Natural killer cell treated with Interleukin-12 subunit alpha and Interleukin-12 subunit beta and Interleukin-15 and Interleukin-18, amount 100 ng/mL, for 72 hours (primary cell): ENCODE measurements at places on chromosomes 12 and 14.

GRCh38 chr12:44709166-44709565, 166.9 kb downstream of the NELL2 start:
- DNase-seq, result no peak

- DNase-seq, result no peak
Observed at GRCh38 chr12:107779077-107779831, 4.8 kb downstream of the ASCL4 start.

DNA sequence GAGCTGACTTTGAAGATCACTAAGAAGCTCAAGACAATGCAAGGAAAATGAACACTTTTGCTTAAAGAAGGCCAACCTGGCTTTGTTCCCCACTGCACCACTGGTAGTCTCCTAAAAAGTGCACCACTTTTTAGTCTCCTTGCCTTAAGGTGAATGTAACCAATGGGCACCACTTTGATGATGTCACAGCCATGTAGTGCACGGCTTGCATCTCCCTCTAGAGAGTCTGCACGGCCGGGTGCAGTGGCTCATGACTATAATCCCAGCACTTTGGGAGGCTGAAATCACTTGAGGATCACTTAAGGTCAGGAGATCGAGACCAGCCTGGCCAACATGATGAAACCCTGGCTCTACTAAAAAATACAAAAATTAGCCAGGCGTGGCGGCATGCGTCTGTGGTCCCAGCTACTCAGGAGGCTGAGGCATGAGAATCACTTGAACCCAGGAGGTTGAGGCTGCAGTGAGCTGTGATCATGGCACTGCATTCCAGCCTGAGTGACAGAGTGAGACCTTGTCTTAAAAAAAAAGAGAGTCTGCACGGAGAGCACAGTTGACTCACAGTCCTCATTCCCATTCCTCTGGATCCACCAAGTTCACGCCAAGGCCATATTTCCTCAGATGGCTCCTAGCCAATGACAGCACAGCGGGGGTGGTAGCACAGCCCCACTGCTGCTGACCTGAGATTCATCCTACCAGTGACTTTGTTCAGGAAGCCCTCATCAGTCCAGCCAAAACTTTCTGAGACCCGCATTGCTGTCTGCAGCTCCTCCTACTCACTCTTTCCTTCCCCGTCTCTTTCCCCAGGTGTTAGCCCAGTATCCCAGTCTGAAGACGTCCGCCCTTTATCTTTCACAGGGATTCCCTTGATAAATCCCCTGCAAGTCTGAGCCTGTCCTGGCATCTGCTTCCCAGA, 16.5 kb upstream of the IFT81 start:
- DNase-seq, result no peak

GRCh38 chr14:69605738-69606137, 5.7 kb upstream of the SUSD6 start:
- no peak for DNase-seq

DNA sequence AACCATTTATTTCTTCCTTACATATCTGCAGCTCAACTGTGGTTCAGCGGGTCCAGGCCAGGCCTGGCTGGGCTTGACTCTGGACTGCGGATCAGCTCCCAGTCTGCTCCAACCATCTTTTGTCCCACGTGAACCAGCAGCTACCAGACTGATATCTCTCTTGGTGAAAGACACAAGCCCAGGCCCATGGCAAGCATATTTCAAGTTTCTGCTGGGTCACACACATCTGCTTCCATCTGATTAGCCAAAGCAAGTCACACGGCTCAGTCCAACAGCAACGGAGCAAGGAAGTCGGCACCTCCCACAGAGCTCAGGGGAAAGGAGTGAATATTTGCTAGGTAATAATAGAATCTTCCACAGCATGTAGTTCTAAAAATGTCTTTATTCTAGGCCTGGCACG, 24.7 kb upstream of the MARK3 start:
- no peak for DNase-seq

- DNase-seq, result no peak
Observed at GRCh38 chr14:19800282-19801117, 3.1 kb upstream of the OR4N2 start.

DNA sequence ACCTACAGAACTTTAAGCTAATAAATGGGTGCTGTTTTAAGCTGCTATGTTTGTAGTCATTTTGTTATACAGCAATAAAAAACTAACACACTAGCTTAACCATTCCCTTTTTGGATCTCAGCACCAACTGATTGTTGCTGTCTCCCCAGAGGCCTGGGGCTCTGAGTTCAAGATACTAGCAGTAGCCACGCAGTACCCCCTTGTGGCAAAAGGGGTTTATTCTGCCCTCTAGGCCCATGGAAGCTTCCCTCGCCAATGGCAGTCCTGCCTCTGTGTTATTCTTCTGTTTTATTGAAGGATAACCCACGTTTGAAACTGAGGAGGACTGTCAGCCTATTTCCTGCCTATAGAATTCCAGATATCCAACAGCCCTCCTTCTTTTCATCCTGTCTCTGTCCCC, 455.3 kb upstream of the ATP2B1 start:
- no peak for DNase-seq

- no peak for DNase-seq
Observed at GRCh38 chr14:66833816-66834215, 325.9 kb downstream of the GPHN start.

- DNase-seq, result no peak
Observed at GRCh38 chr14:51929166-51929565, 60.2 kb upstream of the RTRAF start.

- no peak for DNase-seq
Observed at GRCh38 chr12:77019920-77020319, 45.4 kb downstream of the E2F7 start.

- DNase-seq, result no peak
Observed at GRCh38 chr12:89163918-89164317, 188.4 kb downstream of the DUSP6 start.

GRCh38 chr12:95516757-95517156, 34.5 kb downstream of the USP44 start:
- DNase-seq, result no peak

- DNase-seq, result no peak
Observed at GRCh38 chr12:22994316-22994675, 369.3 kb downstream of the ETNK1 start.

- peak; percentile 65 for DNase-seq
Observed at GRCh38 chr12:56581418-56582145, 48.5 kb downstream of the BAZ2A start.

- no peak for DNase-seq
Observed at GRCh38 chr12:106646472-106646871, 63.7 kb downstream of the RFX4 start.

DNA sequence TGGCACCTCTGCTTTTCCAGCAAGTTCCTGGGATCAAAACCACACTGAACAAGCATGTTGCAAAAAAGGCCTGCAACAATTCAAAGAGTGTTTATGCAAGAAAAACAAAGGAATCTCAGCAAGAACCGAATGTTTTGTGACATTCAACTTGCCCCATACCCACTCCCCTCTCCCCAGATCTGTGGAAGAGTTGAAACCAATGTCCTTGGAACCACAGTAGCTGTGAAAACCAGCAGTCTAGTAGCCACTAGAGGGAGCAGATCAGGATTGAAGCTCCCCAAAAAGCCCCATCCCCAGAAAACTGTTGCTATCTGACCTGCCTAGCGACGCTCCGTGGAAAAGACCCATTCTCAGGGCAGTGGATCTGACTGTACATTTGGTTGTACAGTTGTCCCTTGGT, 27.1 kb downstream of the PRKAB1 start:
- peak; percentile 5 for DNase-seq

GRCh38 chr12:2902272-2902880, 11.7 kb downstream of the TULP3 start:
- no peak for DNase-seq

GRCh38 chr12:94813314-94813713, 163.0 kb upstream of the TMCC3 start:
- no peak for DNase-seq

DNA sequence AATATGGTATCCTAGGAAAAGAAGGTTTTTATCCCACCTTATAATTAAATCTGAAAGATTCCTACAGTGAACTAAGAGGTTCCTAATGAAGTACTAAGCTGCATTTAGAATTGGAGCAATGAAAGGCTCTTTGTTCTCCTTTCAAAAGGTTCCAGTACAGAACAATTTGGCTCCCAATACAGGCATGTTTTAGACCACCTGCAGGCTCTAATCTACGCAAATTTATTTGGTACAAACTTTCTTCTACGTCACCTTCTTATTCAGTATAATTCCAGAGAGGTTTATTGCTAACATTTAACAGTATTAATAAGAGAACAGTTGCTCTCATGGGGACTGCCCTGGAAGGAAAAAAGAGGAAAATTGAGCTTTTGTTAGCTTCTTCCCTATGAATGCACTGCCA, 37.6 kb upstream of the SLCO1C1 start:
- DNase-seq, result no peak

GRCh38 chr14:22410497-22410896, 178.5 kb downstream of the DAD1 start:
- no peak for DNase-seq

GRCh38 chr14:21326972-21327371, 47.1 kb downstream of the RPGRIP1 start:
- DNase-seq, result no peak

DNA sequence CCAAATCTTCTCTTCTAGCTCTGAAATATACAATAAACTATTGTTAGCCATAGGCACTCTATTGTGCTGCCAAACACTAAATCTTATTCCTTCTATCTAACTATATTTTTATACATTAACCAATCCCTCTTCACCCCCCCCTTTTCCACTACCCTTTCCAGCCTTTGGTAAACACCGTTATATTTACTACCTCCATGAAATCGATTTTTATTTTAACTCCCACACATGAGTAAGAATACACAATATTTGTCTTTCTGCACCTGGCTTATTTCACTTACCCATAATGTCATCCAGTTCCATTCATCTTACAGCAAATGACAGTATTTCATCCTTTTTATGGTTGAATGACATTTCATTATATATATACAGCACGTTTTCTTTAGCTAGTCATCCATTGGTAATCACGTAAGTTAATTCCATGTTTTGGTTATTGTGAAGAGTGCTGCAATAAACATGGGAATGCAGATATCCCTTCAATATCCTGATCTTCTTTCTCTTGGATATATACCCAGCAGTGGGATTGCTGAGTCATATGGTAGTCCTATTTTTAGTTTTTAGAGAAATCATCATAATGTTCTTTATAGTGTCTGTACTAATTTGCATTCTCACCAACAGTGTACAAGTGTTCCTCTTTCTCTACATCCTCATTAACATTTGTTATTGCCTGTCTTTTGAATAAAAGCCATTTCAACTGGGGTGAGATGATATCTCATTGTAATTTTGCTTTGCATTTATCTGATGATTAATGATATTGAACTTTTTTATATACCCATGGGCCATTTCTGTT, 34.2 kb upstream of the PLBD1 start:
- no peak for DNase-seq

DNA sequence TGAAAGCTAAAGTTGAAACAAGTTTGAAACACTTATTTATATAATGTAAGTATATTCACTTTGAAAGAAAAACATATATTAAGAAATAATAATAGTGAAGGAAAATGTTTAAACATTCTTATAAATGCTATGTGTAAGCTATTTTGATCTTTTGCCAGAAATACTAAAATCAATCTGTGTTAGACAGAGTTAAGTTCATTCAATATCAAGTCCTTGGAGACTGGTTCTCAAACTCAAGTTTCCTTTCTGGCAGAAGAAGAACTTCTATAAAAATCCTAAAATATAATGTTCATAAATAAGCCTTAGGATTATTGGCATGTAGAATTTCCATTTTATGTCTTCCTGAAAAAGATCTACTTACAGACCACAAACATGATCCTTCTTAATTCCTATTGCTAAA, 45.3 kb downstream of the TAOK3 start:
- no peak for DNase-seq

DNA sequence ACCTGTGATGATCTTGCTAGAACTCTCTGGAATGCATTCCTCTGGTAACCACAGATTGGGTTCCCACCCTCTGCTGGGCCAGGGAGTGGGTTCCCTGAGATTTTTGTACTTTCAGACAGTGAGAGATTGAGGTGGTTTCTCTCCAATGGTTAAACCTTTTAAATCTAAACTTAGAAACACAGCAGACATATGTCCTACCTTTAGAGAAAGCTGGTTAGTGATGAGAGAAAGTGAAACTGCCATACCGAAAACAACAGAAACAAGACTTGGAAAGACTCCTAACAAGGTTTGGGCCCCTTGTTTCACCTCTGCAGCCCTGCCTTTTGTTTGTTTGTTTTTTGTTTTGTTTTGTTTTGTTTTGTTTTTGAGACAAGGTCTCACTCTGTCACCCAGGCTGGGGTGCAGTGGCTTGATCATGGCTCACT, 9.7 kb upstream of the SGPP1 start:
- DNase-seq, result no peak
